NCI-H2081 (cell line): ENCODE measurements at places on chromosomes 5 and 9.
A peak's percentile ranks its signal among the peaks of the same experiment; 100 is the strongest.

- DNase-seq = no peak
Measured at GRCh38 chr9:36637491-36638270, 65.0 kb downstream of the MELK start.

- DNase-seq = no peak
Measured at GRCh38 chr5:89572696-89573095, 689.7 kb upstream of the MEF2C start.

DNA sequence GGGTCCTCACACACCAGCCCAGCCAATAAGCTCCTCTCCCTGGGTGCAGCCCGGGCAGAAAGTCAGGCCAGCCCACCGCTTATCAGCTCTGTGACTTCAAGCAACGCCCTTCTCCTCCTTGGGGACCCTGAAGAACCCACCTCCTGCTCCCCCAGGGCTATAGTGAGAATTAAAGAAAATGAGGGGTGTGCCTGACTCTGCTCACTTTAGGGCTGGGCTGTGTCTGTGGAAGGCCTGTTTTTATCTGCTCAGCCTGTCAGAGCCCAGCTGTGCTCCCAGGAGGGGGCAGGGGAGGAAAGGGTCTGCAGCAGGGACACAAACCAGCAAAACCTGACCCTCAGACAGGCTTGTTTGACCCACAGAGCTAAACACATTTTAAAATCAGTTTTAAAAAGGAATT, 3.9 kb downstream of the GPRIN1 start:
- no peak for DNase-seq

DNA sequence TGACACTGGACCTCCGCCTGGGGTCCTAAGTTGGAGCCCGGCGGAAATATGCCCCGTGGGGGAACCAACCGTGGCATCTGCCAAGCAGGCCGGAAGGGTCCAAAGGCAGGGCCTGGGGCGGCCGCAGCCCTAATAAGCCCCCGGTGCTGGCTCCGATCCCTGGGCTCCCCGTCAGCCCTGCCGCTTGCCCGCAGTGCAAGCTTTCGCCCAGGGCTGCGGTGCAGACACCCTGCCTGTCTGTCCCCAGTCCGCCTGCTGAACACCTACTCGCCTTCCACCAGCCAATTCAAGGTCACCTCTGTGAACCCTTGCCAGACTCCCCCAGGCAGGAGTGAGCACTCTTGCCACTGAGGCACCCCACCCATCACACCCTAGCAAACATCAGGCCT, 502 bp upstream of the PTGR1 start:
- DNase-seq = no peak

DNA sequence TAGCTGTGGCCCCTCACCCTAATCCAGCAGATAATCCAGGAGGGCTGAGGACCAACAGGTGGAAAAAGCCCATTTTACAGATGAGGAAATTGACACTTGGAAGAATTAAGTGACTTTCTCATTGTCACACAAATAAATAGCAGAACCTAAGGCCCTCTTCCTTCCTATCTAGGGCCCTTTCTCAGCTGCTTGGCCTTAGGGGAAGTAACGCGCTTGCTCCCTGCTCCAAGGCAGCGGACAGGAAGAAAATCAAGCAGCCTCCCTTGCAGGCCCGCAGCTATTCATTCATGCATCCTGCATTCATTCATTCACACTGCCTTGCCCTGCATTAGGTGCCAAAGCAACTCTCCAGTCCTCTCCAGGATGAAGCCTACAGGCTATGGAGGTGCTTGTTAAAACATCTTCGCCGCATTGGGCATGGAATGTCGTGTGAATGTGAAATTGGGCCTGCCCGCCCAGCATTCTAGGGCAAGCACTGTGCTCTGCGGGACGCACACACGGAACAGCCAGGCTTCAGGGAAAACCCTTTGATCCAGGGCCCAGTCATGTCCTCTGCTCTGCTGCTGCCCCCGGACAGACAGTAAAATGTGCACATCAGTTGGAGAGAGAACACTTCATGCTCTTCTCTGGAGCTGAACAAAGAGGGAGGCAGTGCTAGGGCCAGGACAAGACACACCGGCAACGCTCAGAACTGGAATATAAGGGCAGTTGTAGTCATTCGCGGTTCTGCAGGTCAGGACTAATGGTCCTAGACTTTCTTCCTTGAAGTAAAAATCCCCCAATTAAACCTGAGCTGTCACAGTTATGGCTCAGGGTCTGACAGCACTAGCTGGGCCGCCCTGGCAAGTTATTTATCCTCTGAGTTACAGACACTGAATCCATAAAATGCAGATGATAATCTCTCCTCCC, 166.0 kb downstream of the COL23A1 start:
- DNase-seq = no peak

DNA sequence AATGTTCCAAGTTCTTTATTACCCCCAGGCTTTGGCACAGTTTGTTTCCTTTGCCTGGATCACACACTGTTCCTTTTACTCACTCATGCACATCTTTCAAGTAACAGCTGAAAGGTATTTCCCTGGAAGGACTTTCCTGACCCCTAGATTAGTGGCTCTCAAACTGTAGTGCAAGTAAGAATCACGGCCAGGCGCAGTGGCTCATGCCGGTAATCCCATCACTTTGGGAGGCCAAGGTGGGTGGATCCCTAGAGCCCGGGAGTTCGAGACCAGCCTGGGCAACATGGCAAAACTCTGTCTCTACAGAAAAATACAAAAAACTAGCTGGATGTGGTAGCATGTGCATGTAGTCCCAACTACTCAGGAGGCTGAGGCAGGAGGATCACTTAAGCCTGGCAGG, 19.1 kb upstream of the DELE1 start:
- DNase-seq = no peak

- no peak for DNase-seq
Measured at GRCh38 chr9:81344366-81344765, 345.0 kb downstream of the TLE1 start.

DNA sequence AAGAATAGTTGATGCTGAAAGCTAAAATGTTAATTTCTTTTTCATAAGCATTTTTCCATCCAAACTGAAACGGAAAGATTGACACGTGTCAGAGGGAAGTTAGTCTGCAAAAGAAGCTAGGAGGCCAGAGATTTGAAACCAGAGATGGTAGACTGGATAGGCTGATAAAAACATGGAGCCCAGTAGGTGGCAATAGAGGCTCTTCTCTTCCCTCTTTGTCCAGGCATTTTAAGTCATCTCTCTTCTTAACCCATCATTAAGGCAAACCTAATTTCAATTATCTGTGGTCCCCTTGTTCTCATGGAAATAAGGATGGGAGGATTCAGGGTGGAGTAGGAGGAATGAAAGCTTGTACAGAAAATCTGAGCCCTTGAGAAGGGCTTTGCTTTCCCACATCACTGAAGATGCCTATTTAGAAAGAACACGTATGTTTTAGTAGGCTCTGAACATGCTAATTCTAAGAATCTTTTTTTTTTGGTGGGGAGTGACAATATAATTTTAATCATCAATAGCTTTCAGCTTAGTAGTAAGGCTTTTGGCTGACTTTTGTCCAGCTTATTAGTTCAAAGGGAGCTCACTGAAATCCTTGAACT, 66.6 kb downstream of the ZNF474 start:
- peak; percentile 22 for DNase-seq

DNA sequence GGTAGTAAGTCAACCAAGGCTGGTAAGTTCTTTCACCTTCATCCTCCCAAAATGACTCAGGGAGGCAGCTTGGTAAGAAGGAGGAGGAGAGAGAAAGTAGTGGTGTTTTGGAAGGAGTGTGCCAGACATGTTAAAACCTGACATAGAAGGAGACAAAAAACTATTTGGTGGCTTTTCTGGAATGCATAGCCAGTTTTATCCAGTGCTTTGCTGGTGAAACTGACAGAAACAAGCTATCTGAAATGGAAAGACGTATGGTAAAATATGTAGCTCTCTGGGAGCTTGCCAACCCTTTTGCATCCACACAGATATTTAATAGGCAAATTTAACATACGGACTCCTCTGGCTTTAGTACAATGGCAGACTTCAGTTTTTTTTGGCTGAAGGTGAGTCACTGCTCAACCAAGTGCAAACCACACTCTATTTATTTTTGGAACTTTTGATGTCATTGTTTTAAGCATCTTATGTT, 45.4 kb downstream of the RAB14 start:
- DNase-seq = no peak

- no peak for DNase-seq
Measured at GRCh38 chr5:147547730-147548129, 37.9 kb upstream of the DPYSL3 start.

DNA sequence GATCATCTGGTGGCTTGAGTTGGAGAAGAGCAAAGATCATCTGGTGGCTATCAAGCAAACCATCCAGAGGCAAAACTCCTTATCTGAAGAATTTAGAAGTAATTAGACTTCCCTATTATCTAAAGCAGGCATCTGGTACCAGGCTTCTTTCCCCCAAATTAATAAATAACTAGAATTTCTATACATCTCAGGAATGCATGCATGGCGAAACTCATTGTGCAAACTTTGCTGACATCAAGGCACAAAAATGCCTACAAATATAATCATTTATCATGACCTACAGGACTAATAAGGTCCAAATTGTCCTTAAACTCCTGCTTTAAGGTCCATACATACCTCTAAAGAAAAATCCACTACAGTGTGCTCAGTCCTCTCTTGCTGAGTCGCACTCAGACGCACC, 6.0 kb downstream of the OR13D1 start:
- no peak for DNase-seq

- peak; percentile 27 for DNase-seq
Measured at GRCh38 chr5:11429254-11429653, 475.0 kb downstream of the CTNND2 start.

DNA sequence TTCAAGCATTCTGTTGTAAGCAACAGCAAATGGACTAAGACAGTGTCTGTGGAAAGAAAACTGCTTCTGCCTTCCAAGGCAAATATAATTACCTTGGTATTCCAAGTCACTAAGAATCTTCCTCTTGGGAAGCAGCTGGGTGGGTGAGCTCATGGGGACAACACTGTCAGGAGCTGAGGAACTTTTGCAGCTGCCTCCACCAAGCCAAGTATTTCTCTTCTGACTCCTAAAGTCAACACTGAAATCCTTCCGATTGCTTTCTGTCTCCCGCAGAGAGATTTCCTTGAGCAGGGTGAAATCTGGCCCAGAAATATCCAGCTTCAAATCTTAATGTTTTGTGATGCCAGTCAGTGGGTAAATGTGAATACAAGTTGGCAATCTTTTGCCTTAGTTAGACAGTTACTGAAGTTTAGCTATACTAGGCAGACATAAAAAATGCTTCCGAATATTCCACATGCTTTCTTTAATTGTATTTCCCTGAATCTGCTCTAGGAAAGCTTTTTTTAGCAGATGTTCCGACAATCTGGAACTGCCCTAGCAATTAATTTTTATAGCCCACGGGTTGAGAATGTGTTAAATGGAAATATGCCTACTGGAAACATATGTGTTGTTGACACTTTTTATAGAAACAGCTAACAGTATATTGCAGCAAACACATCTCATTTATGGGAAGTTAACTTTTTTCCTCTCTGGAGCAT, 369.9 kb upstream of the DAB2 start:
- no peak for DNase-seq

- DNase-seq = no peak
Measured at GRCh38 chr9:71213633-71214032, 92.2 kb upstream of the TRPM3 start.

DNA sequence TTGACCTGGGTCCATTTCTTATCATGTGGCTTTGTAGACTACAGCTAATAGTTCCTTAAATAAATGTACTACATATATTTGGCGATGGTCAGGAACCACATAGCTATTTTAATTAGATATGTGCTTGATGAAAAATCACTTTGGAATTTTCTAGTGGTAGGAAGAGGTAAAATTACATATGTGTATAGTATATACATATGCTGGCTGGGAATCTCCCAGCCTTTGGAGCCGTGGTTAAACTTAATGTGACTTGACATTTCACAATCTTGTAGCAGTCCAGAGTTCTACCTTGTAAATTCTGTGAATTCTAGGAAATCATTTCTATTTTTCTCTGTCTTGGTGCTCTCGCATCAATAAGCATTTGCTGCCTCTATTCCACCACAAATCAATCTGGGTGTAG, 565.0 kb downstream of the DMRTA1 start:
- no peak for DNase-seq

DNA sequence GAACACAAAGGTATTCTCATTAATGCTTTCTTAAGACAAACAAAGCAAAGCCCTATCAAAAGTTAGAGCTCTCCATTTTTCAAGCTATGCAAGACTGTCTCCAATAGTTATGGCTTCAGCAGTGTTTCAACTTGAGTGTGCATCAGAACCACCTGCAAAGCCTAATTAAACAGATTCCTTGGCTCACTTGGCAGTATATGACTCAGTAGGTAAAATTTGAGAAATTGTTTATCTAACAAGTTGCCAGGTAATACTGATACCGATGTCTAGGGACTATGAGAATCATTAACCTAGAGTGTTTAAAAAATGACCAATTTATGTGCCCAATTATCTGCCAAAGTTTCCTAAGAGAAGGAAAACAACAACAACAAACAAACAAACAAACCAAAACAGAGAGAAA, 60.3 kb upstream of the PARP8 start:
- DNase-seq = no peak

GRCh38 chr5:35488791-35489190, 128.9 kb upstream of the SPEF2 start:
- DNase-seq = no peak

- DNase-seq = no peak
Measured at GRCh38 chr9:135413086-135413375, 66.6 kb upstream of the PPP1R26 start.

- DNase-seq = no peak
Measured at GRCh38 chr5:91929522-91929817, 546.4 kb upstream of the ARRDC3 start.

- DNase-seq = no peak
Measured at GRCh38 chr5:151271336-151271735, 18.4 kb downstream of the GM2A start.

GRCh38 chr5:16976625-16977008, 40.5 kb upstream of the MYO10 start:
- no peak for DNase-seq

GRCh38 chr5:80569961-80570786, at the start of gene ANKRD34B:
Gene ANKRD34B, minus strand, starts transcription at chr5:80570280. Its CDS starts 10,261 bp downstream, at chr5:80560019.
- peak; percentile 31 for DNase-seq

GRCh38 chr5:1299961-1300360, 5.1 kb upstream of the TERT start:
- no peak for DNase-seq

- no peak for DNase-seq
Measured at GRCh38 chr5:43410414-43410813, 1.8 kb downstream of the CCL28 start.

GRCh38 chr5:91361055-91361701, 21.9 kb downstream of the ARRDC3 start:
- no peak for DNase-seq

- DNase-seq = no peak
Measured at GRCh38 chr5:92543201-92543600, 1037.8 kb downstream of the NR2F1-AS1 start.

GRCh38 chr5:14142202-14142826, 828 bp upstream of the TRIO start:
- DNase-seq = no peak

GRCh38 chr9:70439991-70440706, 25.7 kb upstream of the KLF9 start:
- DNase-seq = no peak

DNA sequence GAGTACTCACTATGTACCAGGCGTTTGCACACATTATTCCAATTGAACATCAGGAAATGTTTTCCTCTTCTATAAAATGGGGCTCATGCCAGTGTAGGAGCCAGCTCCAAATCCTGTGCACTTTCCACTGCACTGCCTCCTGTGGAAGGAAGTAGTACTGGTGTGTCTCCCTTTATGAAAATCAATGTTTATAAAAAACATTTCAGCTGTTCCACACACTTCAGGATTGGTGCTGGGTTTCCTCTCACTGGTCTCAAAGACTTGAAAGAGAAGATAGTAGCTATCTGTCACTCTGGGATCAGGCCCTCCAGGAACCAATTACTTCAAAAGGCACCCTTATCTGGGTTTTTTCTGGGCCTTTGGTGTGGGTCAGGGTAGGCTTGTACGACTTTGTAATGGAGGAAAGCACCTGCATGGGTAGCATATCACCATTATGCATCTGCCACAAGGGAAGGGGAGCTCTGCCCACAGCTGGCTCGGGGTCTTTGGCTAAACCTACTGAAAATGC, 32.5 kb downstream of the RAB14 start:
- DNase-seq = no peak
